Kidney tubule cell (primary cell): ENCODE measurements at places on chromosomes 1 and 21.

DNA sequence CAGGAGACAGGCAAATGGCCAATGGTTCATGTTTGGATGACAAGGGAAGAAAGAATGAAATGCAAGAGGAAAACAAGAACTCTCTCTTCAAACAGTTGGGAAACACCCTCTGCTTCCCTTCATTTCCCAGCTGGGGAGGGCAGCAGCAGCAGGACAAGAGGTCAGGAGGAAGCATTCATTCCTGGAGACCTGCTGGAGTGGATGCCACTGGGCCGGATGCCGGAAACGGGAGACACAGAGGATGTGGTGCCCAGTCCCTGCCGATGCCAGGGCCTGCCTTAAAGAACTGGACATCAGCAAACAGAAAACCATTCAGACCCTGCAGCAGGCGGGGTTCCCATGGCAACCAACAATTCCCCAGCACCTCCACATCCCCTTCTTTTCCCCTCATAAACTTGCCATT lies 102.3 kb upstream of the ZNF648 start:
- no peak for DNase-seq

- no peak for DNase-seq
These were observed 12.9 kb upstream of the SLC2A7 start for GRCh38 chr1:9038881-9039760.

- DNase-seq = no peak
These were observed 52.8 kb downstream of the RAP1GAP start for GRCh38 chr1:21616372-21616771.

DNA sequence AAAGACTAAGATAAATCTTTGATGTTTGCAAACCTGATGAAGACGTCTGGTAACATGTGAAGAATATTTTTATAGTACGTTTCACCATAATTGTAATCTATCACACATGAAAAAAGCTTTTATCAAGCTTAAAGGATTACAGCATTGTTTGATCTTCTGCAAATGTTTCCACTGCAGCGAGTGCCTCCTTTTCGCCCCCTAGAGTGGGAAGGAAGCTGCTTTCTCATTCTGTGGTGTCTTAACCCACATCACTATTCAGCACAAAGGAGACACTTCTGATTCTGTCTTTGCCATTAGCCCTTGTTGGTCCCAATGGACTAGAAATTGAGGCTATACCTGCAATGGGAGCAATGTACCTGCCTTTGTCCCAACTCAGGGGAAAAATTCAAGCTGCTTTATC lies 46.0 kb upstream of the IL12RB2 start:
- no peak for DNase-seq

GRCh38 chr1:82214606-82215005 lies 413.9 kb downstream of the ADGRL2 start:
- DNase-seq = no peak

DNA sequence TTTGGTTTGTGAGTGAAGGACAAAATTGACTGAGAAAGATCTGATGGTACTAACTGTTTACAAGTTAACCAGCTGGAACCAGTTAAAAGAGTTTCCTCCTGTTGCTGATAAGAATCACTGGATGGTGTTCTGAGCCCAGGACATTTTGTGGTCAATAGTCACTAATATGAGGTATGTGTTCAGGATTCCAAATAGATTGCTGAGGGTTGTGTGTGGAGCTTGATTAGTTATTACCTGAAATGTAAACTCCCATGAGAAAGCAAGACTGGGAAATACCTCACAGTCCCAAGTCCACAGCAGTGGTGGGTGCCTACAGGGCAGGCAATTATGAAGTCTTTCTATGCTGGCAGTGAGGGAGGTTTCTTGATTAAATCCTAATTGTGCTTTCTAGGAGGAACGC lies 164.6 kb downstream of the DNM3 start:
- peak; percentile 94 for DNase-seq

DNA sequence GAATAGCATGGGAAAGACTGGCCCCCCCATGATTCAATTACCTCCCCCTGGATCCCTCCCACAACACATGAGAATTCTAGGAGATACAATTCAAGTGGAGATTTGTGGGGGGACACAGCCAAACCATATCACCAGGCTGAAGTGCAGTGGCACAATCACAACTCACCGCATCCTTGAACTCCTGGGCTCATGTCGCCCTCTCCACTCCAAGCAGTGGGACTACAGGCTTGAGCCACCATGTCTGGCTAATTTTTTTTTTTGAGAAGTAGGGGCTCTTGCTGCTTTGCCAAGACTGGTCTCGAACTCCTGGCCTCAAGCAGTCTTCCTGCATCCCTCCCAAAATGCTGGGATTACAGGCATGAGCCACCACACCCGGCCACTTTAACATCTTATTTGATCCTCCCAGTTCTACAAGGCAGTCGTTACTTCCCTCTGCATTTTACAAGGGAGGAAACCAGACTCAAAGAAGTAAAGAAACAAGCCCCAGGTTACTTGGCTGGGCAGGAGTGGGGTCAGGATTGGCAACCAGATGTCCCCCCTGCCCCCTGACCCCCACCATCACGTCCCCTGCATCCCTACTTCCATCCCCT lies 26.9 kb upstream of the ACTL8 start:
- no peak for DNase-seq

GRCh38 chr1:217134857-217135568 lies 411.8 kb upstream of the ESRRG start:
- peak; percentile 53 for DNase-seq

DNA sequence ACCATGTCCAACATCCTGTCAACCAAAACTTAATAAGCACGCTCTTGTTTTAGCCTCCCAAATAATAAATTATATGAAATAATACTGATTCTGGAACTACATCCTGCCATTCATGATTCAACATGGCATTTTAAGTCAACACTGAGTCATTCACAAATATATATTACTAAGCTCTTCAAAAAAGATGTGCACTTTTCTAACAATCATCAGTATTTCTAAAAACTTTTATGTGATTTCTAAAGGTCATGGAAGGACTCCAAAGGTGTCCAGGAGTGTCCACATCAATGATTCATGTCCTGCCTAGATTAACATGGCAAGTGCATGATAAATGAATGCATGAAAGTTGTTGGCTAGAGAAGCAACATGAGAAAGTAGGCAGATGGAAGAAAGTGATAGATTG lies 51.6 kb downstream of the NEGR1 start:
- peak; percentile 22 for DNase-seq

DNA sequence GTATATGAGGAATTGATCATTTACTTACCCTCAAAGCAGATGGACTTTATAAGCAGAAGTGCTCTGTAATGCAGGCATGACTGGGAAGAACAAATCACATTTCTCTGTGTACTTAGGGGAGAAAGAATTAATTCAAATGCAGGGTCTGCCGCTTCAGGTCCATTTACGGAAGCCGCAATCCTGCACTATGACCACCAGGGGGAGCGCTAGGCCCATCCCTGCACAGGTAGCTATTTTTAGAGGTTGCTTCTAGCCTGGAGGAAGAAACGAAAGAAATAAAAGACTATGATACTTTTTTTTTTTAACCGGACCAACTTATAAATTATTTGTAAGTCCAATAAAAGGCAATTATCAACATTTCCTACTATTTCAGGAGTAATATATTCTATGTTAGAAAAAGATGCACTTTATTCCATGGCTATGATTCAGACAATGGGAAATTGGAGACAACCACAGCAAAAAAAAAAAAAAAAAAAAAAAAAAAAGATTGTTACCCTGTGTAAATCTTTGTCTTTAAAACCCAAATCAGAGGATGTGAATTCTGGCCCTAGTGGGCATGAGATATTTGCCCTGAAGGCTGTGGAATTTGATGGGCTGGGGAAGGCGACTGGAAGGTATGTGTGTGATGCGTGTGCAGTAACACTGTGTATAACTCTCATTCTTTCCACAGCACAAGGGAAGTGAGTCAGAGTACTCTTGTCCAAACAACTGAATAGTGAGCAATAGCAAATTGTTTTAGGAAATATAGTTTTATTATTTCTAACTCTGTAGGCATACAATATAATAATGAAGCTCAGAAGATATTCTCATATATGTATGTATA lies 12.9 kb upstream of the FYB2 start:
- DNase-seq = peak; percentile 94

- no peak for DNase-seq
These were observed 59.1 kb downstream of the EIF4G3 start for GRCh38 chr1:21117597-21118001.

GRCh38 chr1:207316622-207317391 lies 4.7 kb upstream of the CD55 start:
- DNase-seq = peak; percentile 61

- no peak for DNase-seq
These were observed 31.3 kb upstream of the IVNS1ABP start for GRCh38 chr1:185348296-185348695.

DNA sequence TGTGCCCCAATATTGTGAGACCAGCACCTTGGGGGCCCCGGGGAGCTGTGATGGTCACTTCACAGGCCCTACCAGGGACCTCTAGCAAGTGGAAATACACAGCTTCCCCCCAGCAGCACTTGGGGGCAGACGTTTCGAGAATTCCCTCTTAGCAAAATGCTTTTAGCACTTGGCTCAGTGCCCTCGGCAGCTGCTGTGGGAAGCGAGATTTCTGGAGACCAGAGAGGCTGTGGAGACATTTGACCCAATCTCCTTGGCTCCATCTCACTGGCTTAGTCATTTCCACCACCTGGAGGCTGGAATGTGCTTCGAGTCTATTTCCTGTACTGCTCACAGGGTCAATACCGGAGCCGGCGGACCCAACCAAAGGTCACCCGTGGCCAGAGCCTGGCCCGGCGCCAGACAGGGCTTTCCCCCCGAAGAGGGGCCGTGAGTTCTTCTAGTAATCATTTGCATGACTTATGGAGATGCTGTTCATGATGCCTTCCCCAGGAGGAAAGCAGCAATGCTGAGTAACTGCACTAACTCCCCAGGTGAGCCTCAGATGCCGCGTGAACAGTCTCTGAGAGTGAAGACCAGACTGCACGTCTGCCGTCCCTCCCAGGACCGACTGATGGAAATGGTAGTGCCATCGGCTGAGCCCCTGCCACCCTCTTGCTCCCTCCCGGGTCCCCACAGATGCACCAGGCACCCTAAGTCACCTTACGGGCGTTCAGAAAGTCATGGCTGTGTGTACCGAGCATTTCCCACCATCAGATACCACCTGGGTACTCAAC lies 4.4 kb upstream of the C2CD2 start:
- peak; percentile 97 for DNase-seq

GRCh38 chr21:42695697-42696380 lies 42.4 kb downstream of the PDE9A start:
- DNase-seq = peak; percentile 16

DNA sequence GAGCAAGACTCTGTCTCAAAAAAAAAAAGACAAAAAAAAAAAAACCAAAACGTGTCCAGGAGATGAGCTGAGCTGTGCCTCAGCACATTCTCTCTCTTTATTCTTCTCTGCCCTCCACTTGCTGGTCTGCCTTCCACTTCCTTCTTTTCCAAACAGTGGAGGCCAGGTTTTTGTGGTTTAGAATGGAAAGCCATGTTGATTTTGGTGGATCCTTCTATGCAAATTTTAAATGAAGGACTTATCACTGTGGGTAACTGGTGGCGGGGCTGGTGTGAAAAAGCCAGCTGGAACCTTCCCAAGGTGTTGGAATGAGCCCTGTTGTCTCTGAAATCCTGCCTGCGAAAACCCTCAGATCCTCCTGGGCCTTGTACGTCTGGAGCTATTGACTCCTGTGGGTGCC lies 61.9 kb downstream of the PTPRU start:
- DNase-seq = no peak

DNA sequence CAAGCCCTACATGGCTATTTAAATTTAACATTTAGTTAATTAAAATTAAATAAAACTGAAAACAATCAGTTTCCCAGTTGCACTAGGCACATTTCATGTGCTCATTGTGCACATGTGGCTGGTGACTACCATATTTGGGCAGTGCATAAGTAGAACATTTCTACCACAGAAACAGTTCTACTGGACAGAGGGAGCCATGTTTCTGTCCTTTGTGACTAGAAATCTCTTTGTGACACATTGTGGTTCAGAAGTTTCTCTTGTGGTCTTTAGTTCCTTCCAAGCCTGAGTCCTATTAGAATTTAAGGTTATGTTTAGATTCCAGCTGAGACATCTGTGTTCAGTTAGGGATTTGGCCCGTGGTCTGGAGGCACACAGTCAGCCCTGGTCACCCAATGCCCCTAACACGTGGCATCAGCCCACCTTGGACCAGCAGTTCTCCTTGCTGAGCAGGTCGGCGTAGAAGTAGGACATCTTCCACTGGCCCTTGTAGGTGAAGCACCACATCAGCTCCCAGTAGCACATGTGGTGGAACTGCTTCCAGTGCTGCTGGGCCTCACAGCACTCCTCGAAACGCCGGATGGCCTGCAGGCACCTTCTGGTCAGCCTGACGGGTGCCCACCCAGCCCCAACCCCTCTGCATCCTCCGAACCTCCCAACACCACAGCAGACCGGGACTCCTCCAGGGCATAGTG lies 29.1 kb downstream of the TTC39A start:
- no peak for DNase-seq

- DNase-seq = no peak
These were observed 32.1 kb downstream of the MDM4 start for GRCh38 chr1:204548265-204548664.

- DNase-seq = no peak
These were observed 672.6 kb upstream of the NEGR1 start for GRCh38 chr1:72954943-72955342.

- DNase-seq = no peak
These were observed 344.4 kb downstream of the KCTD3 start for GRCh38 chr1:215911406-215911968.

- DNase-seq = peak; percentile 78
These were observed 8.1 kb upstream of the INKA2 start for GRCh38 chr1:111747282-111747734.

- DNase-seq = no peak
These were observed 104.9 kb downstream of the CDC42BPA start for GRCh38 chr1:227213426-227213825.

DNA sequence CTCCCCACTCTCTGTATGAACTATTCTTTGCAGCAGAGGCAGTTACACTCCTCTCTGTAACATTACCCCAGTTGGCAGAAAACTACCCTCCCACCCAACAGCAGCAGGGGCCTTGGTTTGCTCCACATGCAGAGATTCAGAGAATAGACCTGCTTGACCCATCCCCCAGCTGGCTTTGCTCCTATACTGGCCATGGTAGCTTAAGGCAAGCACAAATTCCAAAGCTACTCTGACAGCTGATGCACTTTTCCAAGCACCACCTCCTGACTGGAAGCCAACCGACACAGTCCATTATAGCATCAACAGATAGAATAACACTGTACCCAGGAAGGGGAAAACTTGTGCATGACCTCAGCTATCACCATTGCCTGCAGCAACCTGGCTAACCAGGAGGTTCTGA lies 846.5 kb upstream of the NCAM2 start:
- DNase-seq = no peak

DNA sequence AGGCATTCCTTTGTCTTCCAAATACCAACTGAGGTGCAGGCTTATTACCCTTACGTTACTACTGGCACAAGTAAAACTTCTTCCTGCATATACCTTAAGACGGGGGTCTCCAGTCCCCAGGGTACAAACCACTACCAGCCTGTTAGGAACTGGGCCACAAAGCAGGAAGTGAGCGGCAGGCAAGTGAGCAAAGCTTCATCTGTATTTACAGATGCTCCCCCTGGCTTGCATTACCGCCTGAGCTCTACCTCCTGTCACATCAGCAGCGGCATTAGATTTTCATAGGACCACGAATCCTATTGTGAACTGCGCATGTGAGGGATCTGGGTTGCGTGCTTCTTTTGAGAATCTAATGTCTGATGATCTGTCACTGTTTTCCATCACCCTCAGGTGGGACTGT lies 113.1 kb downstream of the SLC45A1 start:
- no peak for DNase-seq

- DNase-seq = no peak
These were observed 11.5 kb upstream of the LAPTM5 start for GRCh38 chr1:30768830-30769718.

GRCh38 chr21:39972471-39972870 lies 105.2 kb downstream of the PCP4 start:
- DNase-seq = no peak

GRCh38 chr1:87144981-87145380 lies 183.7 kb upstream of the LMO4 start:
- DNase-seq = no peak
